ENCODE measurements at places on chromosomes 5 and 9.

GRCh38 chr5:105158526-105158925 lies 1595.9 kb upstream of the NUDT12 start:
- DNase-seq = no peak

DNA sequence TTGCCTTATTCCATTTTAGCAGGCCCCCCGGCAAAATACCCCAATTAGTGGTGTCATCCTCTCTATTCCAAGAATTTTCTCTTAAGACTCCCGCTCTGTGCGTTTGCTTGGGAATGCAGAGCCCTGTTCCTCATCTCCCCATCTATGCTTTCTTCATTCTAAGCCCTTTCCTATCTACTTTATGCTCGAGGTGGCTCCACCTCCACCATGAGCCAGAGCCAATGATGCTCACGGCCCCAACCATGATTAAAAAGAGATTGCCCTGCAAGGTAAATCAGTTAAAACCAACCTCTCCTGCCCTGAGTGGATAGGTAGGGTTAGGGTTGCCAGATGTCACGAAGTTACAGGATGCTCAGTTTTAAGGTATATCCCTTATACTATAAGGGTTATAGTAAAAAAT lies 677 bp upstream of the TXNDC15 start:
- DNase-seq = no peak

GRCh38 chr9:7788772-7789171 lies 10.8 kb downstream of the DMAC1 start:
- DNase-seq = no peak

DNA sequence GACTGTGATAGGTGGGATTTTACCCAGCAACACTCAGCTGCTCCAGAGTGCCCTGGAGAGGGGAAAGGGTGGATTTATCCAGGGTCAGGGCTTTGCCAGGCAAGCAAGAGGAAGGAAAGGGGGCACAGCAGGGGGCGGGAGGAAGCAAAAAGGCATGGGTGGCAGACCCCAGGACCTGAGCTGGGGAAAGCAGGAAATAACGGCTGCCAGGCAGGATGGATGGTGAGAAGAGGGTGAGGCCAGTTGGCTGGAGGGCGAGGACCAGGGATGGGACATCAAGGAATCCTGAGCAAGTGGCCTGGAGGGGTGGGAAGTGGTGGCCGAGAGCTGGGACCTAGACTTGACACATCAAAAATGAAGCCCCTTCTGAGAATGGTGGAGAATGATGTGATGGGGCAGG lies 64.2 kb downstream of the DUSP1 start:
- DNase-seq = no peak

- no peak for DNase-seq
Measured at GRCh38 chr9:12798066-12798770, 23.4 kb downstream of the LURAP1L start.

GRCh38 chr5:155252025-155252424 lies 238.5 kb downstream of the KIF4B start:
- DNase-seq = no peak

DNA sequence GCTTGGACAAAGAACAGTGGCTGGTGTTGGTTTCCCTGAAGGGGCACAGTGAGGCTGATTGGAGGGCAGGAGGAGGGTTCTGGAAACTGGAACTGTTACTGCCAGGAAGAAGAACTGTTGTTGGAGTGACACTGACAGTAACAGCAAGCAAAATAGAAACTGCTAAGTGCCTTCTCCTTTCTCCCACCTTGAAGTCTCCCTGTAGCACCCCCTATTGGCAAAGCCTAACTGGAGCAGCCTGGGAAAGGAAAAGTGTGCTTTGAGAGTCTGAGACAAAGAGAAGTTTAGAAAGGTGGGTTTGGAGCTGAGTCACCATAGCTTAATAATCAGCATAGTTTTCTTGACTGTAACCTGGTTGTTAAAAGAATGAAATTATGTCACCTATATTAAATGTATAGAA lies 2.5 kb upstream of the TMEM174 start:
- peak; percentile 24 for DNase-seq

GRCh38 chr5:177306674-177307543 lies 3.3 kb downstream of the PRELID1 start:
- DNase-seq = no peak

DNA sequence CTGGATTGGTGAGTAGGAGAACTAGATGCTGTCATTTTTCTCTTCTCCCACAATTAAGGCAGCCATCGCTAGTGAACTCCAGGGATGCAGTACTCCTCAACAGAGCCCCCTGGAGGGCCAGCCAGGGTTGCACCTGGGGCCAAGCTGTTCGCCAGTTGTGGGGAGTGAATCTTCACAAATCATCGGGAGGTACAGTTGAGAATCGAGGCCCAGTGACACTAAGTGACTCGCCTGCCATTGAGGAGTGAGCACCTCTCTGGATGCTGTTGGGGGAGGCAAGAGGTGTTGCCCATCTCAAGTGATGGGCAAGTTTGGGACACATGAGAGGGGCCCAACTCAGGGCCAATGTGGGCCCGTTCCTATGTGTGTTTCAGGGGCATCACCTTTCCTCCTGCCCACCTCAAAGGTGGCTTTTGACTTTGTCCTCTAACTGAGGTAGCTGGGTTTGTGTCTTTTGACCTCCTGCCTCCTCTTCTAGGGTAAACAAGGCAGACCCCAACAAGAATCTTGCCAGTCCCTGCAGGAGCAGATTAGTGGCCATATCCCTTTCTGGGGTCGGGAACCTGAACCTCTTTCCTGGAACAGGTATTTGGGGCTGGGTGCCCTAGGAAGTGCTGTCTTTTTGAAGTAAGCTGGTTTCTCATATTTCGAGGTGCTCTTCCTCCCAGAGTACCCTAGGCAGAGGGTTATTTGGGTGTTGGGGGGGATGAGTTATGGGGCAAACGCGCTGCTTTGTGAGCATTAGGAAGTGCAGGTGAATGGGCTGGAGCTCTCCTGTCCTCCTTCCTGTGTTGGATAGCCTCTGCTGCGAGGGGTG lies 181.2 kb downstream of the MACROH2A1 start:
- no peak for DNase-seq

- DNase-seq = no peak
Measured at GRCh38 chr9:80878556-80878955, 810.8 kb downstream of the TLE1 start.

GRCh38 chr9:38437193-38437823 lies 13.1 kb upstream of the IGFBPL1 start:
- peak; percentile 80 for DNase-seq

- DNase-seq = peak; percentile 72
Measured at GRCh38 chr5:97006454-97007060, 70.7 kb downstream of the LNPEP start.
